Tongue (tissue), 3 donors: ENCODE measurements at places on chromosomes 3 and 15. TPM values are rescaled to one million over a fixed set of nuclear protein-coding genes. Genes with fewer than 3 reads are reported as not detected.
A peak's percentile ranks its signal among the peaks of the same experiment; 100 is the strongest.

The IL17RC gene
- total RNA-seq, result 24.4 TPM

The ATP2B2 gene
- total RNA-seq, result 5.7 TPM

The SEMA6D gene
- 34.9 TPM for total RNA-seq

The KLHL6 gene
- 4.2 TPM for total RNA-seq

The ECE2 gene
- total RNA-seq, result not detected

The SLCO2A1 gene
- 1.5 TPM for total RNA-seq

The MUSTN1 gene
- total RNA-seq, result 45.2 TPM

The ILDR1 gene
- 1.7 TPM for total RNA-seq

DNA sequence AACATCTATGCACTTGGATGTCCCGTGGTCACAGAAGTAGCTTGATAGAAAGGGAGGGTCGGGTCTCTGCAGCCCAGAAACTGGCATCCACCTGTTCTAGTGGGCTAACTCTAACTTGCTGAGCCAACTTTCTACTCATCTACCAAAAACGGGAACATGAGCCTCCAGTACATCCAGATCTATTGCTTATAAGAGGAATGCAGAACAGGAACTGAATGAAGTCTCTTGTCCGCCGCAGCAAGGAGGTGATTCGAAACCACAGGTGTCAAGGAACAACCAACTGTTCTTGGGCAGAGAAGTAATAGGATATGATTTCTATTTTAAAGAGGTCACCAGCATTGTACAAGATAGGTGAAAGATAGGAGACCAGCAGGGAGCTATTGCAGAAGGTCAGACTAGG, 17.9 kb downstream of the TERC start:
- no peak for DNase-seq

GRCh38 chr3:134516905-134517304, 31.0 kb downstream of the CEP63 start:
- DNase-seq, result no peak

DNA sequence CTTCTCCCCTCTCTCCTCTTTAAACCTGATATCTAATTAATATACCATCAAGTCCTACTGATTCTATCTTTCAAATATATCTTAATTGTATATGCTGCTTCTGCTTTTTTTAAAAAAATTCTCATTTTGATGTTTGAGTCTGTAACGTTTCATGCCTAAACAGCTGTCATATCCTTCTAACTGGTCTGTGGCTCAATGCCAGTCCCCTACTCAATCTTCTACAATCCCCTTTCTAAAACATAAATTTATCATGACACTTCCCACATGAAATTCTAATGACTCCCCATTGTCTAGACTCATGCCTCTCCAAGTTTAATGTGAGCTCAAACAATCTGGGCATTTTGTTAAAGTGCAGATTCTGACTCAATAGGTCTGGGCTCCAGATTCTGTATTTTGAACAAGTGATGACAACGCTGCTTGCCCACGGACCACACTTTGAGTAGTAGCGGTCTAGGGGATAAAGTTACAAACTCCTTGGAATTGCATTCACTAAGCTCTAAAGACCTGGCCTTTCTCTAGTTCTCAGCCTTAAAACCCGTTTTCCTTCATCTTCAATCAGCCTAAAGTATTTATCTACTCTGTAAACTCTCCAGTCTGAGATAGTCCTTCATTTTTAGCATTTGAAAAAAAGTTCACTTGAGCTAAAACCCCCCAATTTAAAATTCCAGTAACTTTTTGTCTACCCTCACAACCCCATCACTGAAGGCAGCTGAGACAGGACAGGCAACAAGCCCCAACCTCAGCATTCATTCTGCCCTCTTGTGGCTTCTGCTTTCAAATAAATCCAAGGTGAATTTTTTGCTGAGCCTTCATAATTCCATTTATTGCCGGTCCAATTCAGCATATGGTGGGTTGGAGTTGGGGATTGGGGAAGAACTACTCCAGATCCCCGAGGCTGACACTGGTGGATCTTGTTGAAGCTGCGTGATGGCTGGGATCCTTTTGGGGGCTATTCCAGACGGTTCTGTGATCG, 88.1 kb upstream of the THRB start:
- DNase-seq, result peak; percentile 12

GRCh38 chr3:197518881-197519421, 36.8 kb downstream of the BDH1 start:
- DNase-seq, result no peak

- no peak for DNase-seq
Observed at GRCh38 chr15:39251413-39252133, 329.3 kb upstream of the THBS1 start.

GRCh38 chr15:66502491-66502890, 2.2 kb downstream of the RPL4 start:
- no peak for DNase-seq

DNA sequence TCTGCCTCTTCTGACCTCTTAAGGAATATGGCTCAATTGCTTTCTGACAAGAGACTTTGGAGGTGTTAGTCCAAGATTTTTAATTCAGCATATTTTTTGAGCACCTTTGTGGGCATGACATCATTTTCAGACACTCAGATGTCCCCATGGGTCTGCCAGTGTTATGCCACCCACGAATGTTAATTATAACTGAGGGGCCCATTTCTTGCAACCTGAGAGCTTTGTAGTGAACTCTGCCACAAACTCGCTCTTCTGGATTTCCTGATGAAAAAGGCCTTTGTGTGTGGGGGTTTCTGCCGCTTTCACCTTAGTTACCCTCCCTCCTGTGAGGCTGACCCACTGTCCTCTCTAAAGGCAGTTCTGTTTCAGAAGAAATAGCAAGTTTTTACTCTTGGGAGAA, 64.5 kb upstream of the CCR4 start:
- DNase-seq, result no peak

GRCh38 chr3:10950476-10951294, 41.9 kb upstream of the SLC6A1 start:
- peak; percentile 71 for DNase-seq

GRCh38 chr15:74982183-74982582, 13.2 kb upstream of the SCAMP5 start:
- DNase-seq, result no peak

GRCh38 chr3:145422556-145422955, 738.4 kb downstream of the PLOD2 start:
- DNase-seq, result no peak

GRCh38 chr15:63061975-63062374, 19.4 kb downstream of the TPM1 start:
- DNase-seq, result no peak

DNA sequence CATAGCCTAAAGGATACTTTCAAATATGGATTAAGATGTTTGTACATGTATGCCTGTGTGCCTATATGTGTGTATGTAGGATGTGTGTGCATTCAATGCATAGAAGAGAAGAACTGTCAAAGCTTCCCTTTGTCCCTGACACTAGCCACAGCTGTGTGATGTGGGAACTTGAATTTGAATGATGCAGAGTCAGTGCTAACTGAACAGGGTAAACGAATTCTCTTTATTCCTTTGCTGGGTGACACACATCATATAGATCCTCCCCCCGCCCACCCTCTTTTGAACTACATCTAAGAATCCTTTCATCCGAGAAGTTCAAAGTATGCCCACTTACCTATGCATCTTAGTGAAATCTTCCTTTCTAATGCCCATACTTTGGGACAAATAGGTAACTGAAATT, 228.3 kb downstream of the GAP43 start:
- DNase-seq, result no peak

DNA sequence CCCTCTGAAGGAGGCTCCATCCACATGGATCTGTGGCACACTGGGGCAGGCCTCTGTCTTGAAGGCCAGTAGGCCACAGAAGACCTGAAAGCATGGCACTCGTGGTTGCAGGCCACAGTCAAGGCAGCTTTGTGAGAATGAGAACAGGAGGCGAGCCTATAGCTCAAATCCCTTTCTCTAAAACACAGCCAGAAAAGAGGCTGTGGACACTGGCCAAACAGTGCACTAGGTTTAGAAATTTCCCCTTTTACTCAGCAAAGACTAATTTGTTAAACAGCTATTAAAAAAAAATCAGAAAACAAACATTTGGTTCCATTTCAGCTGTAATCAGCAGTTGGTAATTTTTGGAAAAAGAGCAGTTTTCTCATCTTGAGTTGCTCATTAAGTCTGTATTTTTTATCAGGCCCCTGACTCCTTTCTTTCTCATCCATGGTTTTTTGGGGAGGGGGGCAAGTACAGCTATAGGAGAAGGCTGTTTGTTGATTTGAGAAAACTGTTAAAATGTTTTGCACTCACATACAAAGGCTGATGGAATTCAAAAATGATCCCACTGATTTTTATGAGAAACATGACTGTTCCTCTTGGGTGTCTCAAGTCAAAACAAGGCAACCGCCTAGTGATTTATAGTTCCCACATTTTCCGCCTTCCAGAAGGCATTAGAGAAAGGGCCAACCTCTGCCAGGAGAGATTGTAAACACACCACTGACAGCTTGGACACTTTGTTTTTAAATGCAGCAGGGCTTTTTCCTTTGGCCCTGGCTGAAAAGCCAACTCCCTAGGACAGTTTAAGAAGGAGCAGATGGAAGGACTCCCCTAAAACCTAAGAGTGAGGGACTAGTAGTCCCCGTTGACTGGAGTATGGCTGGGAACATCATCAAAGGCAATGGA, 28.1 kb downstream of the PARP16 start:
- peak; percentile 63 for DNase-seq

GRCh38 chr15:57015897-57016296, 97.5 kb downstream of the TCF12 start:
- no peak for DNase-seq
